ENCODE measurements at places on chromosomes 6 and 20. TPM values are rescaled to one million over a fixed set of nuclear protein-coding genes. Genes with fewer than 3 reads are reported as not detected.

Gene FRK
- 0.05 TPM for total RNA-seq

Gene CAGE1
- not detected for total RNA-seq

Gene RFX6
- not detected for total RNA-seq

Gene WDR27
- total RNA-seq = 13.6 TPM

Gene PRL
- total RNA-seq = not detected

Gene MYBL2
- 80.8 TPM for total RNA-seq

Gene SLC2A10
- 7.3 TPM for total RNA-seq

Gene SPATA25
- 0.21 TPM for total RNA-seq

GRCh38 chr6:109722564-109723254, 31.6 kb downstream of the FIG4 start:
- no peak for DNase-seq

DNA sequence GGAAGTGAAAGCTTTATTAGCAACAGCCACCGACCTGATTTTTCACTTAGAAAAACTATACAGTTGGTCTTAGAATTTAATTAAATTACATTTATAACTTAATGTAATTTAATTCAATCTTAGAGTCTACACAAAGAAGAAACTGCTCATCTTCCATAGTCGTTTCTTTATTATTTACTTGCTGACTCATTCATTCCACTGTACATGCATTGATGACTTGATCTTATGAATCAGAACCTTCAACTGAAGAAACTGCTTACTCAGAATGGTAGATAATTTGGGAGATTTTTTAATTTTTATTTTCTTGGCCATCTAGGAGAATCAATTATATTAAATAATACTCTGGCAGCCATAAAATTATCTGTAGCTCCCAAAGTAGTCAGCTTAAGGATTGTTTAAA, 1021.6 kb upstream of the FLRT3 start:
- no peak for DNase-seq

DNA sequence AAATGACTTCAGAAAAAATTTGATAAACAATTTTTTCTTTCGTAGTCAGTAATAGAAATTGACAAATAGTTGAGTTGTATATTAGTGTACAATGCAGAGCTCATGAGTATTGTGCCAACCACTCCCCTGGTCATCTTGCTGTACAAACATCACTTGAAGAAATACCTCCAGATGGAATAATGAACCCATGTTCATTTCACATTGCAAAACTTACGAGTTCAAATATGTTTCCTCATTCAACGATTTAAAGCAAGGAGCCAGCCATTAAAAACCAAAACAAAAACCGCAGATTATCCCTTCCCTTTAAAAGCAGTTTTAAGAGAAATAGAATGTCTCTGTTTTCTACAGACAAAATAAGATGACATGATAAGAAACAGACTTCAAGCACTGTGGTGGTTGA, 62.5 kb downstream of the RALGAPA2 start:
- DNase-seq = no peak

- DNase-seq = no peak
These were observed 180.9 kb downstream of the TTLL2 start for GRCh38 chr6:167505782-167506181.

DNA sequence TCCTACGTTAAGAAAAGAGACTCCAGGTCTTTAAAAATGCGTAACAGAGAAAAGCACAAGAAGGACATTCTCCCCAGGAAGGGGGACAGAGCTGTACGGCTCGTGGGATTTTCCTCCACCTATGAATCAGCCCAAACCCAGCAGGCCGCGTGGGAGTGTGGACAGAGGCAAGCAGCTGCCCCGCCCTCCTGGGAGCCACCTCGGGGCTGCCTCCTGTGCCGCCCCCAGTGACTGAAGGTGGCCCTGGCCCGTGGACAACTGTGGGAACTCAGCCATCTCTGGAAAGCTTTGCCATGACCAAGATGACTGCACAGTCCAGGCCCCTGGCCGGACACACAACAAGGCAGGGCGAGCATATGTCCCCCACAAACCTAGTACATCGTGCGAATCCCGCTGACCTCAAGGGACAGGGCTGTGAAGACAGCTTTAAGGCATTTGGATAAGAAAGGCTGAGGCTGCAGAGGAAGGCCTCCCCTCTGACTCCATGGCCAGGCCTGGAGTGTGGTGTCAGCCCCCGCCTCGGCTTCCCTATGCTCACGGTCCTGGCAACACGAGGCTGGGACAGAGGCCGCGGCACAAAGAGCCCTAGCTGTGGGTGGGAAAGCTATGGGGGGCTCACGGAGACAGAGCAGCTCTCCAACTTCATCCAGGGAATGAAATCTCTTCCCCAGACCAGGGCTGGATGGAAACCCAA, 26.9 kb downstream of the PXDC1 start:
- DNase-seq = no peak

GRCh38 chr6:129748212-129748900, 38.4 kb upstream of the ARHGAP18 start:
- peak; percentile 83 for DNase-seq

DNA sequence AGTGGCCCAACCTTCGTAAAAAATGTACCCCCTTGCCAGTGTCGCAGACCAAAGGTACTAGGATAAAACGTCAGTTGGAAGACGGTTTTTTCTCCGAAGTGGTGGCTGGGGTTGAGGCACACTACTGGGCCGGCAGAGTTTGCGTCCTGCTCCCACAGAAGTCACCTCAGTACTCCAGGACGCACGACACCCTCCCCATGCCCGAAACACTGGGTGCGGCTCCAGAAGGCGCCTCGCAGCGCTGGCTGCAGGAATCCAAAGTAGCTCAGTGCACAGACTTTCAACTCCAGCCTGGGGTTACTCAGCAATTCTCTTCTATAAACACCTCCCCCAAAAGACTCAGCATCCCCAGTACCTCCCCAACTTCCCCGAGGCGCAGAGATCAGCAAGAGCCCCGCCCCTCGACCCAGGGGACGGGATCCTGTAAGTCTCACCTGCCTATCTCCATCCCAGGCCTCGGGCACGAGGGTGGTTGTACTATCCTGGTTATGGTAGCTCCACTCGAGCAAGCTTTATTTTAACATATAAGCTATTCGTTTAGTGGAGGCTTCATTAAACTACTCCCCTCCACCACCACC, 88.2 kb downstream of the ZFP64 start:
- no peak for DNase-seq

DNA sequence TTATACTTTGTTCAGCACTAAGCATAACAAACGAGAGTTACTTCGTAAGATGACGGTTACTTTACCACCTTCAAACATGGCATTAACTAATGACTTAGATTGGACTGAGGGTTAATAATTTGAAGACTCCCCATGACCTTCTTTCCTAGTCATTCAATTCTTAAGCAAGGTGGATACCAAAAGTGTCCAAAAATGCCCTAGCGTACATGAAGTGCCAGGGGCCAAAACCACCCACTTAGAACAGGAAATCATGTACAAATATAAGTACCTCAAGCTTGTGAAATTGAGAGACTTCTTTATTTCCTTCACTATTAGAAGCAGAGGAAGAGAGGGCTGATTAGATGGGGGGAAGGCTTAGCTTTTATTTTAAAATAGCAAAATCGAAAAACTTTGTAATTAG, 166.4 kb downstream of the ATXN1 start:
- no peak for DNase-seq

All from A172 (cell line).